ENCODE measurements at places on chromosomes 3 and 15.

GRCh38 chr3:50323614-50324199 lies 1.2 kb upstream of the HYAL2 start:
- DNase-seq, result no peak

DNA sequence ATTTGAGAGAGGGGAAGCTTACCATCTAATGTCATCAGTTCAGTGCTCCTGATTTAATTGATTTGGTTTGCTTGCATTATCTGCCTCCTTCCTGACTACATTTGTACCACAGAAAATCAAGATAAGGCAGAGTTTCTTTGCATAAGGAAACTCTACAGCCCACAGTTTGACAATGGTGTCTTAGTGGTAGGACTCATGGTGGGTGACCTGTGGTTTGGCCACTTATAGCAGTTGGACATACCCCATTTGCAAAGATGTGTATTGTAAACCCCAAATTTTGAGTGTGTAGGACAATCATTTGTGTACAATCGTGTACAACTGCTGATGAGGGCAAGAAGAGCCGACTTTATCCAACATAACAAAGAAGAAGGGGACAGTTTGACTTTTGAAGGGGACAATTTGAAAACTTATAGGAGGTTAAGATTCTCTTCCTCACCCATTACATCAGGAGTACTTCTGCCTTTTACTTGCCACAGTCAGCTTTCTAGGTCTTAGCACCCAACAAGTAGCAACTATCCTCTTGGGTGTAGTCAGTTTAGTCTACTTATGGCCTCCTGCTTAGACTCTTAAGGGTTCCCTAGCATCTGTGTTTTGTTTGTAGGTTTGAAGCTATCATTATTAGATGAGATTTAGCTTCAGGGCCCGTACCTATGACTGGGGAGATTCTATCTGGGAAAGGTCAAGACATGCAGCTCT lies 6.2 kb downstream of the TGFBR2 start:
- no peak for DNase-seq

GRCh38 chr15:65217526-65218482 lies 6.5 kb upstream of the CILP start:
- DNase-seq, result no peak

- no peak for DNase-seq
These were observed 242.1 kb upstream of the PDZRN3 start for GRCh38 chr3:73866846-73867245.

GRCh38 chr3:55337641-55338180 lies 149.4 kb downstream of the WNT5A start:
- DNase-seq, result no peak

All from fibroblast of skin of right quadriceps (primary cell).